H54 (cell line): ENCODE measurements at places on chromosomes 3 and 15.

GRCh38 chr15:26015516-26016075 is 152.5 kb upstream of the ATP10A start:
- no peak for DNase-seq

DNA sequence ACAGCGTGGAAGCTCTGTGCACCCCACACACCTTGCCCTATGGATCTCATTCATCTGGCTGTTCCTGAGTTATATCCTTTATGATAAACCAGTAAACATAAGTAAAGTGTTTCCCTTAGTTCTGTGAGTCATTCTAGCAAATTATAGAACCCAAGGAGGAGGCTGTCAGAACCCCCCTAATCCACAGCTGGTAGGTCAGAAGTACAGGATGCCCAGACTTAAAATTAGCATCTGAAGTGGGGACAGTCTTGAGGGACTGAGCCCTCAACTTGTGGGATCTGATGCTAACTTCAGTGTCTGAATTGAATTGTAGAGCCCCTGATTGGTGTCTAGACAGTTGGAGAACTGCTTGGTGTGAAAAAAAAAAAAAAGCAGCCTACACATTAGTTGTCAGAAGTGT is 75.1 kb downstream of the B3GNT5 start:
- DNase-seq: no peak

DNA sequence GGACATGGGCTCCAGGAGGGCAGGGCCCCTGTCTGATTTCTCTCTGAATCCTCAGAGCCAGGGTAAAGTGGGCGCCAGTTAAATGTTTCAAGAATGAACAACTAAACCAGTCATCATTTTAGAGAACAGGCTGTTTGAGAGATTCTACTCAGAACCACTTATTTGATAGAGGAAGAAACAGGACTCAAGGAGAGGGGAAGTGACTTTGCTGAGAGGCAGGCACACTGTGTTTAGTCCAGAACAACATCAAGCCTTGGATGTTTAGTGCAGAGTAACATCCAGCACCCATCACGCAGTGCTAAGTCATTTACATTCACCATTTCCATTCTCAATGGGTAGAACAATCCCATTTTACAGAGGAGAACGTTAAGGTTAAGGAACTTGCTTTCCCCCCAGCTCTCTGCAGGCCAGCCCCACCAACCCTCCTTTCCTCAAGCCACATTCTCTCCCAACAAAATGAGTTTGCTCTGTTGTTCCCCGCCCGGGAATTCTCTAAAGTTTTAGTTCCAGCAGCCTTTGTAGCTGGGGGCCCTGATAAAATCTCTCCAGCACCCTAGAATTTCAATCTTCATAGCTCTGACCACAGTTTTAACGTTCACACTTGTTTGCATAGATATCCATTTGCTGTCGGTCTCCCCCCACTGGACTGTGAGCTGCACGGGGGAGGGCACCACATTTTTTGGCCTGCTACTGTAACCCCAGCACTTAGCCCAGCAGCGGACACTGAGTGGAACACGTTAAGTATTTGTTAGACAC is 962 bp downstream of the NMNAT3 start:
- no peak for DNase-seq

- DNase-seq: no peak
Observed at GRCh38 chr3:65660000-65660598, 378.6 kb downstream of the MAGI1 start.

DNA sequence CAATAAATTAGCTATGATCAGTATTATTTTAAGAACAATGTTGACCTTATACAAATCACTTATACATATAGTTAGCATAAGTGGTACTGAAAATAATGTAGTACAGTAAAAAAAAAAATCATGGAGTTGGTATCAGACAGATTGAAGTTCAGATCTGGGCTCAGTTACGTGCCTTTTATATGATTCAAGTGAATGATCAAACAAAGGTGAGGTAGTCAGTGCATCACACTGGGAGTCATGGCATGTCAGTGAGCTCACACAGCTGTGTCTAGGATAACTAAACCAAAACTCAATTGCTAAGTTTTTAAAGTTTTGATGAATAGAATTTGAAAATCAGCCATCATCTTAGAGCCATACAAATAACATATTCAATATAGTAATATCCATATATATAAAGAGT is 11.2 kb upstream of the CCR8 start:
- no peak for DNase-seq
